Caudate nucleus (tissue), 63 donors: ENCODE measurements at places on chromosomes 6 and 20.

DNA sequence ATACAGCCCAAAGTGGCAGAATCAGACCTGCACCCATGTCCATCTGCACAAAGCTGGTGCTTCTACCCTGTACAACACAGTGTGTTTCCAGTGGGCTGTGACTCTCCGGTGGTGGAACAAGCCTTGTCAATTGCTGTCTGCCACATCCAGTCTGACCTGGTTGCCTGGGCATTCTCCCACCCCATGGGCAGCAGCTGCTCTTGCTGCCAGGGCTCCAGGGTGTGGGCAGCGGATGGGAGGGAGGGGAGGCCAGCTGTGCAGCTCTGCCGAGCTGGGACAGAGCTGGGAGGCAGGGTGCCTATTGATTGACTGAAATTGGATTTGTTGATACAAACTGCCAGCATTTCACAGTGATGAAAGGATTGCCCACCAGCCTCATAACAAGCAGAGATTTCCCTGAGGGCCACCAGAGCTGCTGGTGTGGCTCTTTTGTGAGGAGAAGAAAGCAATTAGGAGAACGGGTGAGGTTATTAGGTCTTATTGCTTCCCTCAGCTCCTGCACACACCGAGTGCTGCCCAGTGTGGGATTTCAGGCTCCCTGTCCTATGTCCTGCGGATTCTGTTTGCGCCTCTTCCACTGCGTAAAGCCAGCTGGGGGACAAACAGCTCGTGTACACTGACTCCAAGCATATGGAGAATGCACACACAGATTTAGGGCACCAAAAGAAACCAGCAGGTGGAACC, 150.8 kb downstream of the NRN1 start:
- no peak for DNase-seq

- no peak for DNase-seq
These were observed 36.6 kb downstream of the NKX2-4 start for GRCh38 chr20:21360705-21361104.

GRCh38 chr6:44041461-44042260, 85.6 kb downstream of the MRPL14 start:
- peak; percentile 76 for DNase-seq

DNA sequence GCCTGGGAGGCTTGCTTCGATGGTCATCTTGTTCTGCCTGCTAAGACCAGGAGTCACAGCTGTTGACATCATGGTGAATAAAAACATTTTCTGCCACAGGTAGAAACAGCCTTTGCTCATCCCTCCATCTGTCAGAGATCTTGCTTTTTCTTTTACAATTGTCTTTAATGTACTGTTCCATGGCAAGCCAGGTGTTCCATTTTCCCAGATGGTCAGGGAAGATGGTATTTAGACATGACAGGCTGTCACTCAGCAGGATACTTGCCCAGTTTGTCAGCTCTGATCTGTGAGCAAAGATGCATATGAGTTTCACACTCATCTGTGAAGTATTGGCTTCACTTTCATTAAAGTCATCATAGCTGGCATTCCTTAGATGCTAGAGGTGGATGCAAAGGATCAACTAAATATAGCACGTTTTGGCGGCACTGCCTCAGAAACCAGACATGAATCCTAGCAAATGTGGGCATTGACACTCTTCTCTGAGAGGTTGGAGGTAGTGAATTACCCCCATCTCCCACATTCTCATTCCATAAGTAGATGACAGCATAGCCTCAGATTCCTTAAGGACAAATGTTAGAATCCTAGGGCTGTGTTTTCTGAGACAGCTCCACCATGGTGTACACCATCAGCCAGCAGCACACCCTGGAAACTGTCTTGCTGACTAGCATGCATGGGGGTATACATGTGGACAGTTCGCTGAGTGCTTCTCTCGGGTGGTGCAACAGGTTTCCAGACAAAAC, 4.2 kb downstream of the SSTR4 start:
- no peak for DNase-seq
